Stimulated activated CD4-positive, alpha-beta T cell treated with anti-CD3 and anti-CD28 coated beads, TNF-alpha, amount 100 ng/mL, for 48 hours (primary cell): ENCODE measurements at places on chromosomes 7 and 10.
A peak's percentile ranks its signal among the peaks of the same experiment; 100 is the strongest.

DNA sequence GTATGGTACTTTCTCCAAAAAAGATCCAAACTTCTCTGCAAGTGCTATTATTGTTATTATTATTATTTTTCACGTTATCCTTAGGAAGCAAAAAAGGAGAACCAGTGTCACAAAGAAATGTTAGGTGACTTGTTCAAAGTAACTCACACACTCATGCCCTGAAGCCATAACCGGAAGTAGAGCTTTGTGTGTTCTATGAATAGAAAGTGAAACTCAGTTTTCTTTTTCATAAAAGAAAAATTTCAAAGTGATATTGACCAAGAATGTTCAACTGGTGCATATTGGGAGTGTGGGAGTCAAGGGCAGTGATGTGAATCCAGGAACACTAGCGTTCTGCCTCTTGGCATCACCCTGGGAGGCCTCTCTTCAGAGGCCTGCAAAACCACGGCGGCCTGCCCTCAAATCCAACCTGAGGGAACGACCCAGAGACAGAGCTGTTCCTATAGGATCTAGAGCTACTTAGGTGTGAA lies 106.1 kb downstream of the PRKCQ start:
- no peak for DNase-seq

DNA sequence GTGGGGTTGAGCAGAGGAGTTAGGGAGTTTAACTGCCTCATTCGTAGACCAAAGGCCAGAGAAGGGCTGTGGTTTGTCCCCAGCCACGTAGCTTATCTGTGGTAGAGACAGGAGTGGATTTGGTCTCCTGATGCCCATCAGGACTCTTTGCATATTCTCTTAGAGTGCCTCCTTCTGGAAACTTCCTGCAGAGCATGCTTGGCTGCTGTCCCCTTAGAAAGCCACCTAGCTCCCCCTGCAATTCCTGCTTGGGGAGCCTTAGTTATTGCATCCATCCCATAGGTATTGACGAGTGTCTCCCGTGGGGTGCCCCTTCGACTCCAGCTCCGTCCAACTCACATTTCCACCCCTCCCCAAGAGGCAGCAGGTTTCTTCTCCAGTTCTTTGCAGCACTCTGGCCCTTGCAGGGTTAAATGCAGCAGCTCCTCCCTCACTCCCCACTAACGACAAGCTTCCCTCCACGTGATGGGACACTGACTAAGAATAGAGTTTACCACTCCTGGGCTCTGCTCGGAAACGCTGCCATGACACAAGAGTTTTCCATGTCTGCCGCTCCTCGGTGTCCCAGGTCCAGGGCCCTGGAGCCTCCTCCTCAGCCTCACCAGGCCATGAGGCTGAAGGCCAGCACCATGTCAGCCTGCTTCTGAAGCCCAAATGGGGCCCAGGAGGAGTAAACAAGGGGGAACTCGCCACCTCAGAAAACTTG lies 147.8 kb upstream of the UNC5B start:
- DNase-seq, result no peak

DNA sequence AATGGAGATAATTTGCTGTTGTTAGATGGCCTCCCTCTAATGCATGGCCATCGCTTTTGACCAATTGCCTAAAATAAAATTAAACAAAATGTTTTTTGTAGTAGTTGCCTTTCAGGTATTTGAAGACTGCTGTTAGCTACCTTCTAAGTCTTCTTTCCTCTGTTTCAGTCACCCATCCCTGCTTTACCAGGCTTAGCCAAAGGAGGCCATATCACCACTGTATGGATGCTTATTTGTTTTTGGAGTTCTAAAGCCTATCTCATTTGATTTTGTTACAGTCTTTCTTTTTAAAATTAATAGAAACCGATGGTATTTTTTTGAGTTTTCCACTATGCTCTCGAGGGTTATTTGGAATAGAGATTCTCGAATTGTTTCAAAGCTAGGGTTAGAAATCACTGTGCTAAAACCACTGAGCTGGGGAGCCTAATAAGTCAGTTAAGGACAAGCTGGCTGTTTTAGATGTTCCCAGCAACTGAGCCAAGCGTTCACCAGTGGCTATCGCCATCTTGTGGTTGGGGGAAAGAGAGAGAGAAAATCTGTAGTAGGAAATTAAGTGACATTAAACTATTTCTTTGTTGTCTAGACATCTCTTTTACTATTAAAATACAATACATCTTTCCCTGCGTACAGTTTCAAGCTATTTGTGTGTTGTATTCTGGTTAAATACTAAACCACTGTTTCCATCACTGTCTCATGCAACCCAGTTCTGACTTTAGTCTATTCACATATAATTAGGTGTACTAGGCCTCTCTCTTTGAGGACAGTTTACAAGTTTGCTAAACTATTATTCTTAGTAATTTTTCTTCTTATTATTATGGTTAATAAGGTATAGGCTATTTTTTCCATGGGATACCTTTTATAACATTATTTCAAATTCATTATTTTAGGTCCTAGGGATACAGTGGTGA lies 52.2 kb downstream of the GPR158 start:
- peak; percentile 4 for DNase-seq

GRCh38 chr10:127424594-127425264 lies 124.4 kb upstream of the NPS start:
- no peak for DNase-seq
